Mesothelial cell of epicardium (in vitro differentiated cells): ENCODE measurements at places on chromosomes 12 and 14.

DNA sequence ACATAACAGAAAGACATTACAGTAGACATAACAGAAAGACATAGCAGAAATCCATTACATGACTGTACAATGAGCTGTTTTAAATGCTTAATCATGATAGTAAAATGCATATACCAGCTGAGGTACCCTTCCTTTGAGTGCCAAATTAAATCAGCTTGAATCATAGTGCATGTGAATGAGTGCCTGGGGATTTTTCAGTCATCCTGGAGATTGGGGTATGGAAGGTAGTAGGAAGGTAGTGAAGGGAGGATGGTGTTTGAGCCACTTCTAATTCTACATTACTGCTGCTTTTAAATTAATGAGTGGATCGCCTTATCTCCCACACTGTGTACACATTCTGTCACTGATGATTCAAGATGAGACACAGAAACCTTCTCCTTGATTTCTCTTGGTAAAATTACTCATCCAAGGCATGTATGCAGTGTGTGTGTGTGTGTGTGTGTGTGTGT is 534.2 kb downstream of the LRFN5 start:
- DNase-seq: no peak

- DNase-seq: no peak
Measured at GRCh38 chr12:15453613-15454012, 131.3 kb downstream of the PTPRO start.

- no peak for DNase-seq
Measured at GRCh38 chr12:58959639-58960300, 39.5 kb upstream of the LRIG3 start.

DNA sequence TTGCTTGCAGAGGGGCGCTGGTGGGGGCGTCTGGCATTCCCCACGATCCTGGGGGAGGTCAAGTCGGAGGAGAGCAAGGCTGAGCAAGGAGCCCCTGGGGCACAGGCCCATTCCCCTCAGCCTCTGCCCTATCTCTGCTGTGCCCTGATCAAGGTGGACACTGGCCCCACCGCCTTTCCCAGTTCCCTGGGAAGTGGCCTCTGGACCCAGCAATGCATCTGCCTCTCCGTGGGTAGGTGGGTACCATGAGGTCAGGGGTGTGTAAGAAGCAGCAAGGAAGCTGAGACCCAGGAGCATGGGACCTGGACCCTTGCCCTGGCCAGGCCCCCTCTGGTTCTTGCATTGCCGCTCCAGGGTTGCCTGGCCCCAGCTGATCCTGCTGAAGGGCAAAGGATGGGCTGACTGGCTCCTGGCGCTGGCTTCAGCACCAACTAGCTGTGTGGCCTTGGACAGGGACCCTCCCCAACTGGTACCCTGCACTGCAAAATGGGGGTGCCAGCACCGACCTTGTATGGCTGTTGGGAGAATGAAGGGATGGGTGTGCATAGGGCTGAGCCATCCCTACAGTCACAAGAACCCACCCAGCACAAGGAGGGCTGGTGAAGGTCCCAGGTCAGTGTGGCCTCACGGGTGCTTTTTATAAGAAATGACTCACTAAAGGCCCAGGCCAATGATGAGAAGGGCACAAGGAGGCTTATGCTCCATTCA is 19.6 kb downstream of the SLC25A29 start:
- no peak for DNase-seq

DNA sequence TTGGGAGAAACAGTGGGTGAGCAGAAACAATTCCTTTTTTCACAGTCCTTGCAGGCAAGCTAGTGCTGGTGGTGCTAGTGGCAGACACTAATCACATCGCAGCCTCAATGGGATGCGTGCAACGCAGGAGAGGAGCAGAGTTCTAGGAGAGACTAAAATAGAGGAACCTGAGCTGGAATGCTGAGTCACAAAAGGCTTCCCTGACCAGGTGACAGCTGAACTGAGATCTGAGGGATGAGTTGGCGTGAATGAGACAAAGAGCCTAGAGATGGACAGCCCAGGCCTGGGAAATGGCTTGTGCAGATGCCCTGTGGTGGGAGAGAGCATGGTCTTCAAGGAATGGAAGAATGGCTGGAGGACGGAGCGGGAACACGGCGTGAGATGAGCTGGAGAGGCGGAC is 25.8 kb downstream of the ACADS start:
- no peak for DNase-seq

DNA sequence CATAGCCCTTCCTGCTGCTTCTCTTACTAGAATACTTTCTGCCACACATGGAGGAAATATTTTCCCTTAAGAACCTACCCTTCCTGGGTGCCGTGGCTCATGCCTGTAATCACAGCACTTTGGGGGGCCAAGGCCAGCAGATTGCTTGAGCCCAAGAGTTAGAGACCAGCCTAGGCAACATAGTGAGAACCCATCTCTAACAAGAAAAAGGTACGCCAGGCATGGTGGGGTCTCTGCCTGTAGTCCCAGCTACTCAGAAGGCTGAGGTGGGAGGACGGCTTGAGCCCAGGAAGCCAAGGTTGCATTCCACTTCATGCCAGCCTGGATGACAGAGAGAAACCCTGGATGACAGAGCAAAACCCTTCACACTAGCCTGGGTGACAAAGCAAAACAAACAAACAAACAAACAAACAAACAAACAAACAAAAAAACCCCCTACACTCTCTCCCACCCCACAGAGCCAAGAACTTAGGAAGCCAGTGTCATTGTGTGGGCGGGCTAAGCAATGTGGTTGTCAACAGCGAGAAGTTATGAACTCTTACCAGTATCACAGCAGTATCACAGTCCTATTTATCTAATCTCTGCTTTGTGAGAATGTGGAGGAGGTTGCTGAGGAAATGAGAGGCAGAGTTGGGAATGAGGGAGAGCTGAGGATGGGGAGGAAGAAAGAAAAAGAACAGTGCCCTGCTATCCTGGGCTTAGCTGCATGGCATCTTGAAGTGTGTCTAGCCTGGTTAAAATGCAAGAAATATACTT is 53.8 kb upstream of the CLEC14A start:
- DNase-seq: no peak

GRCh38 chr14:55556929-55557623 is 22.9 kb upstream of the KTN1 start:
- peak; percentile 78 for DNase-seq

DNA sequence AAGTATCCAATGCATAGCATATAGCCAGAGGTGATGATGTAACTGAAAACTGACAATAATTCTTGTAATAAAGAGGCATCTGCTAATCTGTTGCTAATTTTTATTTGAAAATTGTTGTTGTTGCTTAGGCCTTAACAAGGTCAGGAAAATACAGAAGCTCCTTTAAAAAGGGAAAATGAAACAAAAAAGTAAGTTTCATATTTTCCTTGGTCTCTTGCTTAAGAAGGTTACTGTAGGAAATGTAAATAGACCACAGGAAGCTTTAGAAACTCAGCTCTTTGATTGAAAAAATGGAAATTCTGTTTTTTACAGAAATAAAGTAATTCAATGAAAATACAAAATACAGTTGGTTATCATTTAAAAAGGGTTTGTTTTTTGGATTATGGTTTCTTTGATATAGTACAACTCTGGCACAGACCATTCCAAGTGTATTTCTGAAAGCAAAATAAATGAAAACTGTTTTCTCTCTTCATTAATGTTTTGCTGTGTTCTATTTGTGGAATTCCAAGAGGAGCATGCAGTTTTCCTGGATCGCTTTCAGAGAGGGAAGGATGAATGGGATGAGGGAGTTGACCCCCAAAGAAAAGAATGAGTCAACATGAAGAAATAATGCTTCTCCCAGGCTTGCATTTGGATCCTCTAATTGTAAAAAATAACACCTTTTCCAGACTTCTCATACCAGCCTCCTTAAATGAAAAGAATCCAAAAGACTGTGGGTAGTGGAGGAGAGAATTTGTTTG is 398.0 kb upstream of the FAR2 start:
- no peak for DNase-seq

GRCh38 chr12:75205558-75205957 is 4.1 kb downstream of the KCNC2 start:
- no peak for DNase-seq

- no peak for DNase-seq
Measured at GRCh38 chr12:95055057-95055456, 18.4 kb downstream of the NR2C1 start.

DNA sequence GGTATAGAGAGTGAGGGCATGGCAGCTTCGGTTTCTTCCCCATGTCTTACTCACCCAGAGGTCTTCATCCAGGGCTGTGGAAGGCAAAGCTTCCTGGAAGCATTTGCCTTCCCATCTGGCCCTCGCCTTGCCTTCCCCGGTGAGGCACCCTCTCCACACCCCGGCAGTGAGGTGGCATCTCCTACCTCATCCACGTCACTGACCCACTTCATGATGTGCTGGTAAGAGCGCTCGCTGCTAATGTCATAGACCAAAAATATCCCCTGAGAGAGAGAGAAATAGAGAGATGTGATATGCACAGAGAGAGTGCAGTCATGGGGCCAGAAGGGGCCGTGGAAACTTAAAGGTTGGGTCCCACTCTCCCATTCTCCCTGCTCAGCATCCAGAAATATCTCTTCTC is 8.3 kb upstream of the GPX2 start:
- no peak for DNase-seq

- no peak for DNase-seq
Measured at GRCh38 chr12:98845957-98846356, 200.9 kb downstream of the APAF1 start.

DNA sequence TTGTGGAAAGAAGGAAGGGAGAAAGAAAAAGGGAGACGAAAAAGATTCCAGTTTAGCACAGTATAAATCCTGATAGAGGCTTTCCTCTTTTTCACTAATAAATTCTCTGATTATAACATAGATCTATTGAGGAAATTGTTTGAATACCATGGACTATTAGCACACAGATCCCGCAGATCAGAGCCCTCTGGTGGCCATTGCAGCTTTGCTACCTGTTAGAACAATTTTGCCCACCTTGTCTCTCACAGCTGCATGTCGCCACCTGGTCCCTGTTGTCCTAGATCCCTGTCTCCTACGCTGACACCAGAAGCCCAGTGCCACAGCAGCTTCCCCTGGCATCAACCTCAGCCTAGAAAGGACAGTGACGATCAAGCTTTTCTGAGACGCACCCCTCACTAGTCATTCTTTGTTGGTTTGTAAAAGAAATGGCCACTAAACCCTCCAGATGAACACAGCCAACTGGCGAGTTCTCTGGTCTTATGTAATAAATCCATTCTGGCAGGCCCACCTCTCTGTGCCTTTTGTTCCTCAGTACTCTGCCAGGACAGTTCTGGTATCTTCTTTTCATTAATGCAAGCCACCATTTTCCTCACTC is 9.9 kb downstream of the GPHB5 start:
- no peak for DNase-seq

GRCh38 chr14:28875934-28876571 is 109.5 kb downstream of the FOXG1 start:
- DNase-seq: no peak

- no peak for DNase-seq
Measured at GRCh38 chr12:131533139-131533538, 177.8 kb upstream of the SFSWAP start.

GRCh38 chr14:101525640-101526527 is 35.4 kb upstream of the DIO3 start:
- no peak for DNase-seq
